ENCODE measurements at places on chromosomes 5 and 9.

DNA sequence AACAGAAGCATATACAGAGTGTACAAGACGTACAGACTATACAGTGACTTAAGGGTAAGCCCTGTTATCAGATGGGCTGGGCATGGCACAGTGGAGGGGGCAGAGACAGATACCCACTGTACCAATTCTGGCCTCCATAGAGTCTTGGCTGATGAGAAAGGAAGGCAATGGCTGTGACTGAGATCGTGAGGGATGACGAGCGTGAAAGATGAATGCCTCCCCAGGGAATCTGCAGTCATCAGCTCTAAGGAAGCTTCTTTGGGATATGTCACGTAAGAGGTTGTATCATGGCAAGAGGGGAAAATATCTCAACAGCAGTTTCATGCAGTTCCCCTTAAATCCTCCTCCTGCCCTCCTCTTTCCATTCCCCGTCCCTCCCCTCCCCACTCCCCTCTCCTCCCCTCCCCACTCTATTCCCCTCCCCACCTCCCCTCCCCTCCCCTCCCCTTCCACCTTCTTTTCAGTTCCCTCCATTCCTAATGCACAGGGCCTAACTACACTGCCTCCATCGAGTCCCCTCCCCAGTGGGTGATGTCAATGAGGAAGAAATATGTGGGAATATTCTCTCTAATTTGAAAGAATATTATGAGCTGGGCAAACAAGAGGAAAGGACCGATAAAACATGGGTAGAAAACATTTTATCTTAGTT is 226.4 kb upstream of the DAP start:
- no peak for DNase-seq

DNA sequence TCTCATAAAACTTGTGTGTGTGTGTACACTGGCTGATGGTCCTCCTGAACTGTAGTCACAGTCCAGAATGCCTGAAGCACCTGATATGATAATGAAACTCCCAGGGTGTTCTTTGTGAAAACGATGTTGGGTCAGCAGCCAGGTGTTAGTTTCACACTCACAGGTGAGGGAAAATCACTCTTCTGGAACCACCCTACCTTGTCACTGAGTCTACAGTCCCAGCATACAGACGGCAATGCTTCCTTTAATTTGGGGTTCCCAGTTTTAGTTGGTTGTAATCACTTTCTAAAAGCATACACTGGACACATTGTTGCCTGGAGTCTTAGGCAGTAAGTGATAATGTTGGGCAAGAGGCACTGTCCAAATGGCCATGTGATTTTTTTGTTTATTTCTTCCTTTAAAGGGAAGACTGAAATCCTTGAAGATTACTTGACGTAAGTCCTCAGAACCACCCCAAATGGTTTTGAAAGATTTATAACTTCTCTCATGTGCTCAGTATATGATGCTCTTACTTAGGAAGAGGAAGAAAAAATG is 18.2 kb upstream of the MGAT1 start:
- DNase-seq = no peak

DNA sequence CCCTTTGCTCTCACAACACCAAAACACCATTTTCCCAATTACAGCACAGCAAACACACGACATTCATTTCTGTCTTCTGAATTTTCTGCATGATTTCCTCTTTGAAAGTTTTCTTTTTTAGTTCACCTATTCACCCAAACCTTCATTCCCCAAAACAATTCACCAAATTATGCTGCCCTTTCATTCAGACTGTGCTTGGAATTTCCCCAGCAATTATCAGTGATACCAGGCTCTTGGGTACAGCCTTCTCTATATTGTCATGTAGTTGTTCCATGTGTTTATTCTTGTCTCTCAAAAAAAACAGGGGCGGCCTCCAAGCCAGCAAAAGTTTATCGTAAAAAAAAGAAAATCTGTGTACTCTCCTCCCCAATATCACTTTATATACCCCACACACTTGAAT is 9.0 kb upstream of the LIX1 start:
- DNase-seq = no peak

DNA sequence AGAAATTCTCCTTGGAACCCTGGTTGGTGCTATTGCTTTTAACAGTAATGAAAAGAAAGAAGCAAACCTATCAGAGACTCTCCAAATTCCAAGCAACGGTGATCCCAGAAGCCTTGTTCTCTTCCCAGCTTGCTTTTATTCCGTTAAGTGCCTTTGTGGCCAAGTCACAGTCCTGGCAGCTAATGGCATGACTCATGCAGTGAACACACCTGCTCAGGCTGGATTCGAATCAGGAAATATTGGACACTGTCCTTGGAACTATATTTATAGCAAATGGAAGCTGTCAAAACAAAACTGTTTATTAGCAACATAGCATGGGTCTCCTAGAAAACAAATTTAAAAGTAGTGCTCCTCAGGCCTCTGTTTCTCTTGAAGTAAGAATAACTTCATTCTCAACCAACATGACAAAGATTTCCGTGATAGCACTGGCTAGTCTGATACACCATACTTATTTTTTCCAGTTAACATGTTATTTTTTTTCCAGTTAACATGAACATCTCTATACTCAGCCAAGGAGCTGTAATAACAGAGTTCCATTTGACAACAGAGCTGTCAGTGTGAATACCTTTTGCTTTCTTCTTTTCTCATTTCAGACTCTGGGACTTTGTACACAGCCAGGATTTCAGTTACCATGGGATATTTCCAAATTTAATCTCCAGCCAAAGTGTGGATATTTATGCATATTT is 502.4 kb downstream of the GADD45G start:
- peak; percentile 7 for DNase-seq

DNA sequence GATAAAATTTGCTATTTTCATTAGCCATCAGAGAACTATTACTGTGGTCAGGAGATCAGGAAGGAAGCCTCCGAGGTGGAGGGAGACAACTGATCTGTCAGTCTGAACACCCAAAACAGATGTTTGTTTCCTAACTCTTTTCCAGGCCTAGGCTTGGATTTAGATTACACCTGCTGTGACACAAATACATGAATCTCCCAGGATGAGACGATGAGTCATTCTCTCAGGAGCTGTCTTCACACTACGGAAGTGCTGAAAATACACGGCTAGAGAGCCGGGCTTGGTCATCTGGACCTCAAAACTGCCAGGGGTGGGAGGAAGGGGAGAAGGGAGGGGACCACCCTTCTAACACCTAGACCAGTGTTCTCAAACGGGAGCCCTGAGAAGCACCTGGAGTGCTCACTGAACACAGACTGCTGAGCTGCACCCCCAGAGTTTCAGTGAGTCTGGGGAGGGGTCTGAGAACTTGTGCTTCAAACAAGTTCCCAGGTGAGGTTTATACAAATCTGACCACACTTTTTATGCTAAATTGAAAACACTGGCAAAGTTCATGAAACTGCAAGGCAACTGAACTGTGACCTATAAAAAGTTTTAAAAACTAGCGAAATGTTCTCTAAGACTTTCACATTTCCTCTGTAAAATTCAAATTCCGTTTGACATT is 80.3 kb upstream of the EQTN start:
- DNase-seq = peak; percentile 9

DNA sequence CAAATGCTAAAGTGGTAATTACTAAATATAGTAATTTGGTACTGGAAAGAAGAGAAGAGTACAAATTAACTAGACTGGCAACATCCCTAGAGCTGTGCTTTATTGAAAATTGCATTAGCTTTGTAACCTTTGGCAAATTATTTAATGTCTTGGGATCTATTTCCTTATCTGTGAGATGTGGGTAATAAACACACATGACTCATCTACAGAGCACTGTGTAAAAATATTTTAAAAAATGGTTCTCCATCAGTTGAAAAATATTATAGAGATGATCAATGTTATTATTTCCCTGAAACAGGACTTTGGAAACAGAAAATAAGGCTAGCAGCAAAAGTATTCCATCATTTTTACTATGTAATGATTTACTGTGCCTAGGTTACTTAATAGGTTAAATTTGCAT is 1698.8 kb upstream of the CDH9 start:
- DNase-seq = no peak

DNA sequence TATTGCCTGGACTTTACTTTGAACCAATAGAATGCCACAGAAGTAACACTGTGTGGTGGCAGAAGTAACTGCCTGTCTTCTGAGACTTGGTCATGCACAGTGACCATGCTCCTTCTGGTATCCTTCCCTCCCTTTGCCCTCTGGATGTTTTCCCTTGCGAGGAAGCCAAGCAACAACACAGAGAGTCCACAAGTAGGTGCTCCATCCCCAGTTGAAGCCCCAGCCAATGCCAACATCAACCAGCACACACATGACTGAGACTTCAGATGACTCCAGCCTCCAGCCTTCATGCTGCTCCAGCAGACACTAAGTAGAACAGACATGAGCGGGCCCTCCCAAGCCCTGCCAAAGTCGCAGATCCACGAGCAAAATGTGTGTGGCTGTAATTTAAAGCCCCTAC is 129.6 kb downstream of the EPB41L4A start:
- no peak for DNase-seq

- no peak for DNase-seq
Observed at GRCh38 chr5:139488260-139488659, 5.7 kb upstream of the STING1 start.

DNA sequence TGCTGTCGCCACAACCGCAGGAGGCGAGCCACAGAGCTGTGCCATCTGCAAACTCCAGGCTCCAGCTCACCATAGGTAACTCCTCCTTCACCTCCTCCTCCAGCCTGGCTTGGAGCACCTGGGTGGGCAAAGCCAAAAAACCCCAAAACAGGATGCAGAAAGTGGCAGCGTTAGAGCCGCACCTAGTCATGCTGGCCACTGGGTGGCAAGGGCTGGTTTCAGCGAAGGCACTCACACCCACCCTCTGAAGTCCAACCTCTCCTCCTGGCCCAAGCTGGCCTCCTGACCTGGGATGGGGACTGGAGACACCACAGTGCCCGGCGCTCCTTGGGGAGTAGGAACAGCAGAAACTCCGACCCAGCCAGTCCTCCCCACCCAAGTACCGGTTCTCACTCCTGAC is 28.7 kb upstream of the ZNF354B start:
- no peak for DNase-seq

- peak; percentile 18 for DNase-seq
Observed at GRCh38 chr5:78896132-78896531, 89.0 kb downstream of the ARSB start.

DNA sequence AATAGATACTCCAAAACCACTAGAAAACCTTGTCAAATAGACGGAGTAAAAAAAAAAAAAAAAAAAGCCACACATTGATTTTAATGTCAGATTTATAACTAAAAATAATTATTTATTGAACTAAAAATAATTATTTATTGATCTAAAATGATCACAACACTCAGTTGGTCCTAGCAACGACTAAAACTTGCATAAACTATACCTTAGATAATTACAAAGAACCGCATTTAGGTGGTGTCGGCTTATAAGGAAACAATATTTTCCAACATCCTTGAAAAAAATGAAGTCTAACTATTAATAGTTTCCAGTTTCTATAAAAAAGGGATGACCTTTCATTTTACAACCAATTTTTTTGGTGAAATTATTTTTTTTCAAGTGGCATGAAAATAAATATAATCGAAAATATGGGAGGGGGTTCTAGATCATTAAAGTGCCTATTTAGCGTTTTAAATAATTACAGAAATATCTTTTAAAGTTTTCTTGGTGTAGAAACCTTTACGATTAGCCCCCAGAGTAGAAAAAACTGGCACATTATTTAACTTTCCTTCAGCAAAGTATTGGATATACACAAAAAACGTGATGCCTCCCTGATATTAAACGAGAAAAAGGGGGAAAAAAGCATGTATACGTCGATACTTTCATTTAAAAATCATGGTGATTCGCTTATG is 3.7 kb downstream of the ARRDC3 start:
- no peak for DNase-seq

- DNase-seq = no peak
Observed at GRCh38 chr9:84173961-84174360, 166.6 kb downstream of the SLC28A3 start.

- DNase-seq = no peak
Observed at GRCh38 chr5:36655161-36655560, 48.8 kb downstream of the SLC1A3 start.

DNA sequence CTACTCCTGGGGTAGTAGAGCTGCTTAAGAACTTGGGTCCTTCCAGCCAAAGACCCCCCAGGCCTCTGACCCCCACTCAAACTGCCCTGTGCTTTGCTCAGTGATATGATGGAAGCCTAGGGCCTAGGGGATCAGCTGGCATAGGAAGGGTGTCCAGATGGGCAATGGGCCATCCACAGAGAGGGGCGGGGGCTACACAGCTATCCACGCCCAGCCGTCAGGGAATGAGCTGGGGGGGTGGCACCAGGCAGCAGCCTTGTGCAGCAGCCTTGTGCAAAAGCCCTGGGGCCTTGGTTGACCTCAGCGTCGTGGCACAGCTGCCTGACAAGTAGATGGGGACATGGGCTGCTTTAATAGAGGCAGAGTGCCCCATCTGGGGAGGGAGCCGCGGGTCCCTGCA is 43.2 kb downstream of the DAB2IP start:
- DNase-seq = no peak

DNA sequence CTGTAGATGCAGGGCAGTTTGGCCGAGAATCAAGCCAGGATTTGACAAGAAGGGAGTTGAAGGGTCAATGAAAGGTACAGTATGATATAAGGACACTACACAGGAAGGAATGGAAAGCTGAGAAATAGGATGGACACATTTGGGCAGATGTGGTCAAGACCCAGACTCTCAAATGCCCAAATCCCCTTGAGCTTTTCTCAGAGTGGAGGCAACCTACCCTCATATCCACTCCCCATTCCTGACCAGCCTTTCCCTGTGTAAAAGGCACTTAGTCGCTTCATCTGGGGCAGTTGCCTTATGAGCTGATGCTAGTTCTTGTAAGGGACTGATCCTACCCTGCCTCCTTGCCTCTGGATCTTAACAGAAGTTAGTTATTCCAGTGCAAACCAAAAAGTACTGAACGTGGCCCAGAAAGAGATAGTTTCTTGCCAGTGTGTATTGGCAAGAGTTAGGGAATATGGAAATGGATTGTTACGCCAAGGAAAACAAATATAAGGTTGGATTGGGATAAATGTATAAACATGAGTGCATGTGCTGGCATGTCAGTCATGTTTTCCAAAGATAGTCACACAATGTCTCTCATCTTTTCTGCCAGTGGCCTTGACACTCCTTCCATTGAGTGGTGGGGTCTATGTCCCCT is 4.1 kb upstream of the MCCC2 start:
- no peak for DNase-seq

DNA sequence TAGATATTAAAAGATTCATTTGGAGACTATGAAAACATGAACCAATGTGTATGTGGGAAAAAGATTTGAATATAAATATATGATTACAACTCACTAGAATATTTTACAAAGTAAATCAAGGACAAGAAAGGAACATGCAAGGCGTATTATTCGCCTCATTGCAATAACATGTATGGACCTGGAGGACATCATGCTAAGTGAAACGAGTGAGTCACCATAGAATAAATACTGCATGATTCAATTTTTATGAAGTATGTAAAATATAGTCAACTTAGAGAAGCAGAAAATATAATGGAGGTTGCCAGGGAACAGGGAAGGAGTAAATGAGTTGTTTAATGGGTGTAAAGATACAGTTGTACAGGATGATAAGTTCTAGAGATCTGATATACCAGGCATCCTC is 4.9 kb downstream of the TXNDC8 start:
- no peak for DNase-seq

GRCh38 chr5:74013222-74013621 is 387.2 kb downstream of the ARHGEF28 start:
- no peak for DNase-seq

All from ACHN (cell line).